ENCODE measurements at places on chromosomes 2 and 18.

DNA sequence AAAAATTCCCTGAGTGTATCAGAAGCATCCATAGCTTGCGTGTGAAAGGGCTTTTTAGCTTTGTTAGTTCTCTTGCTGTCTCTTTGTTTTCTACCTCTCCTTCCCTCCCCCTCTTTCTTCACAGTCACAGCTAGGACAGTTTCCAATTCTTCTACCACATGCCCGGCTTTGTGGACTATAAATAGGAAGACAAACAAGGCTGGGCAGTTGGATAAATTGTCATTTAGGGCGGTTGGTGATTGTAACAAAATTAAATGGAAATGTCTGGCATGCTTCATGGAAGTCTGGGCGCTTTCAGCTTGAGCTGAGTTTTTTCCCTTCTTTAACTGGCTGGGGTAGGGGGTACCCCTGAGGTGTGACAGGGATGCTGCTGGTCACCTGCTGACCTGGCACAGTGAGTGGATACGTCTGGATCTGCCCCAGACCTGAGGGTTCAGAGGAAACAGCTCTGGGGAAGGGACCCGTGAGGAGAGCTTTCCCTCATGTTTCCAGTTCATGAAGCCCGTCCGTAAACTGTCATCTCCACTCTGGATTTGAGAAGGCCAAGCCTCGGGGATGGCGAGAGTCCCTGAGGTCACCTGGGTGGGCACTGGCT, 29.0 kb upstream of the GIGYF2 start:
- no peak for DNase-seq

DNA sequence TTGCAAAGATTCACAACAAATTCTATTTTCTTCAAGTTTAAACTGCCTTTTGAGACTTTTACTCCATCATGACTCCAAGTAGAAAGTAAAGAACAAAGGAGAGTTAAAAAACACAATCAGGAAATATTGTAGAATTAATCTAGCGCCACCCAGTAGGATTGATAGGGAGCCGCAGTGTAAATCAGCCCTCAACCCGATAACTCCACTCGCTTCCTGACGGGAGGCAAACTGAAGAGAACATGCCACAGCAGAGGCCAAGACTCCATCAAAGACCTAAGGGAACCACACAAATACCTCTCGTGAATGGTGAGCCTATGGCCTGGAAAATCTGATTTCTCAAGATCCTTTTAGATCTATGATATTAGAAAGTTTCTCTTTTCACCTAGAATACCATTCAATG, 319.0 kb downstream of the STK39 start:
- no peak for DNase-seq

DNA sequence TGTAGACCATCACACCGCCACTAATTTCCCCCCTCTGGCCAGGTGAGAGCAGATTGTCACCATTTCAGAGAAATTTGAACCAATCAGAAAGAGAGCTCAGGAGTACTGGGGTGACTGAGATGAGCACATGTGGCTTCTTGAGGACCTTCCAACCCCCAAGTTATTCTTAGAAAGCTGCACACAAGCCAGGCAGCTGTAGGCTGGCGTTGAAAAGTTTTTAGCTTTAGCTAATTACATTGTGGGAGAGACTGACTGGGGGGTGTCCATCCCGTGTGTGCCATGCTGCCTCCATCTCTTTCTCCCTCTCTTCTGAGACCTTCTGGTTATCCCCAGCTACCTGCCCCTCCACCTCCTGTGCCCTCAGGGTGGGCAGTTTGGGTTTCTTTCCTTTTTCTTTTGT, 154.0 kb downstream of the AGAP1 start:
- DNase-seq, result no peak

- DNase-seq, result no peak
Measured at GRCh38 chr2:170770008-170770605, at the start of gene ERICH2. Gene ERICH2 (plus strand): TSS chr2:170770378. CDS start chr2:170770682, 304 bp downstream.

- DNase-seq, result no peak
Measured at GRCh38 chr18:54877076-54877475, 48.8 kb downstream of the RAB27B start.

DNA sequence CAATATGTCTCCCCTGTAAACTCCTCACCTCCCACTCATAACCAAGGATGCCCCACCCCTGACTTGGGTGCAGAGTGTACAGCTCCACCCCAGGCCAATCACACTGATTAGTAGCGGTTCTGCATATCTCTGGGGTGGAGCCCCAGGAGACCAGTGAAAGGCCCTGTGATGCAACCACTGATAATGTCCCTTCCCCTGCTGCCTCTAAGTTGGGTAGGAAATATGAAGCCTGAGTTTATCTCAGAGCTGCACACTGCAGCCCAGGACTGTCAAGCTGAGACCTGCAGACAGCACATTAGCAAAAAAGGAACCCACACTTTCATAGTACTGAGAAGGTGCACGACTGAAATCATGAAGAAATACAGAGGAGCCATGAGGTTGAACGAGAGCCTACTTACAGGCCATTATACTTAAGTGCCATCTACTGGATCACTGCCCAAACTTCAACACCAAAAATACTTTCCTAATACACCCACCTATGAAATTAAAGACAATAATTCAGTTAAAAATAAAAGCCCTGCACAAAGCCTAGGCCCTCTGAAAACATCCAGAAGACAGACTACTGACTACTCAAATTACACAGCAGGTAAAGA, 455.4 kb upstream of the LRRTM4 start:
- no peak for DNase-seq

DNA sequence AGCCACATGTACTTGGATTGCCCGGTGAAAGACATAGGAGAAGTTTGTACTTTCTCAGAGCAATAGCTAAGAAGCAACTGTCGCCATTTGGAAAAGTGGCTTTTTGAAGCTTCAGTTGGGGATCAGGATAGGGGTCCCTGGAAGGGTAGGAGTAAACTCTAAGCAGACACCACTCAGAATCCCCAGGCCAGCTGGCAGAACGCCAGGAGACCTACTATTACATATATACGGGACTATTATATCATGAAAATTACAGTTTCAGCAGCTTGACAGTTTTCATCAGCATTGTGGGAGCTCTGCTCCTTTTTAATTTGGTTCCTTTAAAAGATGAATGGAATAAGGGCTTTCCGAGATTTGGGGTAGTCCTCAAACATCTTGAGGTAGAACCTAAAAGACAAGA, 54.9 kb downstream of the SRD5A2 start:
- DNase-seq, result no peak

DNA sequence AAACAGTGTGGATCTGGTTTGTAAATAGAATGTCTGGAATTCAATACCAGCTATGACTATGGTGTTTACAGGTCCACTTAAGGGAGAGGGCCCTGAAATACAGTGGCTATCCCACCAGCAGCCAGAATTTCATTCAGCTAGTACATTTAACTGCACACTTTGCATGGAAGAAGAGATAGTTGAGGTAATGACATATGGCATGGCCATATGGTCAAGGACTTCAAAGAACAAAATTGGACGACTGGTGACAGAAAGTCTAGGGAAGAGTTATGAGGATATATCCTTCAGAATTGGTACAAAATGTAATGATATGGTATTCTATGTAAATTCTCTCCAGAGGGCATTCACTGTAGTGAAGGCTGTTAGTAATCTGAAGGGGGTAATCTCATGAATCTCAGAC, 105.0 kb downstream of the IKZF2 start:
- DNase-seq, result no peak

- DNase-seq, result no peak
Measured at GRCh38 chr2:108413711-108414095, 35.3 kb upstream of the GCC2 start.

- DNase-seq, result no peak
Measured at GRCh38 chr2:167652401-167652800, 595.0 kb downstream of the STK39 start.

DNA sequence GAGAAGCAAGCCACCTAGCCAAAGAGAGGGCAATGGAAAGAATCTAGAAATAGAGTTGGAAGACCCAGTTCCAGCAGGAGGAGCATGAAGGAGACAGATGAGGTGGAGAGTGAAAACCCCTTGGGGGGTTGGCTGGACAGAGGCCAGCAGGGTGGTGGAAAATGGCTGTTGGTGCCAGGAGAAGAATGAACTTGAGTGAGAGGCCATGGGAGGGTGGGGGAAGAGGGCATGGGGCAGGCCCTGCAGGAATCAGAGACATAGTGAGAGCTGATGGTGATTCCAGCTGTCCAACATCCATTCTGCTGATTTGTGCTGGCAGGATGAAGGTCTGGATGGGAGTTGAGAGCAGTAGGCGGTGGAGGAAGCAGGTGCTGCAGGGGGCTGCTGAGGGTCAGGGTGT, 108.0 kb upstream of the TNP1 start:
- DNase-seq, result no peak

GRCh38 chr2:44531289-44531688, 169.5 kb downstream of the CAMKMT start:
- DNase-seq, result no peak

DNA sequence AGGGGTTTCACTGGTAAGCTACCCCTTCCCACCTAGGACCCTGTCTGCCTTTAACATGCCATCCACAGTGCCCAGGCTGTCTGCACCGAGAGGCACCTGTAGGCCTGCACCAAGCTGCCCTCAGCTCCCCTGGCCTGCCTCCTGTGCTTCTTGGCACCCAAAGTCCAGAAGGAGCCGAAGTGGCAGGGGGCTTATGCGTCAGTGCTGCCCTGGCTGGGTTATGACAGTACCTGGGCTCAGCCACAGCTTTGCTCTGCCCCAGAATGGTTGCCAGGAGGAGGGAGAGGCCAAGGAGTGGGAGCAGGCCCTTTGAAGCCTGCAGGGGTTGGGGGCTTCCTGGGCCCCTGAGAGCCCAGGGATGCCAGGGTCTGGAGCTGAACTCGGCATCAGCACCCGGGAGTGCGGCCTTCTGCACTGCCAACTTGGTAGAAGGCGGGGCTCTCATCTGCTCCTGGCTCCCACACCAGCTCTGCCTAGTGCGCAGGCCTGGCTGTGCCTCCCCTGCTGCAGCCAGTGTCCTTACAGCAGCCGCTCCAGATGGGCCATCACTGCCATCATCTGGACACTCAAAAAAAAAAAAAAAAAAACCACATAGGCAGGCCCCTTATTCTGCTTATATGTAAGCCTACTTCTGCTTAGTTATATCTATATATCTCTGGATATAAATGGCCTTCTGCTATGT, 155.4 kb downstream of the THSD7B start:
- DNase-seq, result no peak

DNA sequence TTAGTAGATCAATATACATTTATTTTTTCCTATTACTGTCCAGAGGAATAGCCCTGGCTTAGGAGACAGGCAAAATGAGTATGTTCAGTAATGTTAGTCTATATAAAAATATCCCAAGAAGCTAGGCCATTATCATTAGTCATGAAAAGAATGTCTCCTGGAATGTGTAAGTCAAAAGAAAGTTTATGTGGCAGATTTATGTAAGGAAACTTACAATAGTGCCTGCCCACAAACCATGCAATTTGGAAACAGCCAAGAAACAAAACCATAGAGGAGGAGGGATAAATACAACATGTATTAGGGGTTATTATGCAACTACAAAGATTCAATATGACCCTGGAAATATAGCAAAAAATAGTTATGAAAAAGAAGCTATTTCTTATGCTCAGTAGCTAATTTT, 96.3 kb downstream of the NOL4 start:
- DNase-seq, result no peak

DNA sequence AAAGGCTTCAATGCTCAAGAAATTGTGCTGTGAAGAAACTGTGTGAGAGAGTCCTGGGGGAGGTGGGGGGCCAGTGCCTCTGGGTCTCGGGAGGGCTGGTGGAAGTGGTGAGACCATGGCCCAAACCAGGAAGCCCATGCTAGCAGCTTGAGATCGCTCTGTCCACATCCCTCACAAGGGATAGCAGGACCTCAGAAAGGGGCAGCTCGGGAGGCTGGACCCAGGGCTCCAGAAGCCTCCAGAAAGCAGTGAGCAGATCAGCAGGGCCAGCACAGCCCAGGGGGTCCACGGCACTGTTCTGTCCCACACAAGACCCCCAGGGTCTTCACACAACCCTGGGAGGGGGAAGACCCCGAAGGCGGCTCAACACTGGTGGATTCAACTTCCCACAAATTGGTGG, 24.1 kb downstream of the ST8SIA5 start:
- no peak for DNase-seq

DNA sequence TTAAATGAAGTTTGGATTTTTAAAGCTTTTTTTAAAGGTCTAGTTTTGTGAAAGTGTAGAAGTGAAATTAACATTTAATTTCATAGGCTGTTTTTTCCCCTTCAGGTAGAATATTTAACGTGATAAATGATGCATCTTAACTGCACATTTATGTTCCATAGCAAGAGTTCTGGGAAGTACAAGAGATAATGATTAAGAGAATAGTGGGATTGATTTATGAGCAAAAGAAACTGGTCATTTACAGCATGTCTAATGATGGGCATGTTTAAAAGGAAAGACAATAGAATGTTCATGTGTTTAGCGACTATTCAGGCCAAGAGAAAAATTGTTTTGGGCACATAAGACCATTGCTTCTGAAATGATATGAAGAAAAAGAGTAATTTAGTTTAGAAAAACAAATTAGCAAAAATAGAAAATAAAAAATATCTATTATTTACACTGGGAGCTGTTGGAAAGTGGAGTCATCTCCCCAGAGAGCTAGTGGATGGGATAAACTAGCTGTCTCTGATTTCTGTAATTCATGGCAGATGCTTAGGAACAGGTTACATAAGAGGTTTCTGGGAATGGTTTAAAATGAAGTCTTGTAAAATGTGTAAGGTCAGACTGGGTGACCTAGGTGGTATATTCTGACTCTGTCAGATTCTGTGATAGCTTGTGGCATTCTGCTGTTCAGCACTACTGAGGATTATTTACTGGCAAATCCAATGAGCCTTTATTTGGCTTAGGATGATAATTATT, 60.7 kb downstream of the WDR7 start:
- DNase-seq, result no peak

GRCh38 chr2:240250985-240251847, 110.8 kb upstream of the OTOS start:
- DNase-seq, result no peak
